ENCODE measurements at places on chromosomes 7 and 10.

DNA sequence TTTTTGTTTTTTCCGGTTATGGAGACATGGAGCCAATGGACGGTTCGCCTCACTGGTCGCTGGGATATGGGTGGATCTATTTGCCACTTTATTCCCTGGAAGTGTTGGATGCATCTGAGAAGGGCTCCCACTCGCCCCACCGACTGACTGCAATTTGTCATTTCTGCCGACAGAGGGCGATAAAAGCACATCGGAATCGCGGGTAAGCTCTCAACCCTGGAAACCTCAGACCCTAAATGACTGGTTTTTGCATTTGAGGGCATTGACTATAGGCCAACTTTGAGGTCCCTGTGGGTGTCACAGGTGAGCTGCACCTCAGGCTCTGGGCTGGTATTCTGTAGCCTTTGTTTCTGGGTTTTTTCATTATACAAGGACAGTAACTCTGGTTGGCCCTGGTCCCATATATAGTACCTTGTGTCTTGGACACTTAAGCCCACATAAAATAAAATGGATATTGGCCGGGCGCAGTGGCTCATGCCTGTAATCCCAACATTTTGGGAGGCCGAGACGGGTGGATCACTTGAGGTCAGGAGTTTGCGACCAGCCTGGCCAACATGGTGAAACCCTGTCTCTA is 11.9 kb upstream of the OPALIN start:
- no peak for DNase-seq

DNA sequence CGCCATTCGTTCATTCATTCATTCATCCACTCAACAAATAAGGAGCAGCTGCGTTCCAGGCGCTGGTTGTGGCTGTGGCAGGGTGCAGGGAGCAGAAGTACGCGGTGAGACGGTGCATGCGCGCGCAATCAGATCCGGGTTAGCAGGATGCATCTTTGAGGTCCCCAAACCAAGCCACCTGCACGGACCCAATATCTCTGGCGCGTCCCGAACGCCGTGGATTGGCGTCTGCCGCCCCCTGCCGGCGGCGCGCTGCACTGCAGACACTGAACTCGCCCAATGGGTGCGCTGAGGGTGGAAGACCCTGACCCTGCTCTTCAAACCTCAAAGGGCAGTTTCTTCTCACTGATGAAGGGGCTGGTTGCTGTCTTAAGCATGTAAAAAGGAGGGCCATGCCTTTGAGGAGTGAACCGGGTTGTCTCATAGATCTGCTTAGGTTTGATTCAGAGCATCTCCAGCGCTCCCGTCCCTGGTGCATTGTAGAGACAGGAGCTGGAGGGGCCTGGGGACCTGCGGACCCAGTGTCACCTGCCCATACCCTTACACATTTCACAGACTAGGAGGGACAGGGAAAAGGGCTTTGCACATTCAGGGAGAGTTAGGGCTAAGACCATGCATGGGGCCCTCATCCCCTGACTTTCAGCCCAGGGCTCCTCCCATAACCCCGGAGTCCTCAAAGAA is 102.5 kb downstream of the RAMP3 start:
- DNase-seq = no peak

DNA sequence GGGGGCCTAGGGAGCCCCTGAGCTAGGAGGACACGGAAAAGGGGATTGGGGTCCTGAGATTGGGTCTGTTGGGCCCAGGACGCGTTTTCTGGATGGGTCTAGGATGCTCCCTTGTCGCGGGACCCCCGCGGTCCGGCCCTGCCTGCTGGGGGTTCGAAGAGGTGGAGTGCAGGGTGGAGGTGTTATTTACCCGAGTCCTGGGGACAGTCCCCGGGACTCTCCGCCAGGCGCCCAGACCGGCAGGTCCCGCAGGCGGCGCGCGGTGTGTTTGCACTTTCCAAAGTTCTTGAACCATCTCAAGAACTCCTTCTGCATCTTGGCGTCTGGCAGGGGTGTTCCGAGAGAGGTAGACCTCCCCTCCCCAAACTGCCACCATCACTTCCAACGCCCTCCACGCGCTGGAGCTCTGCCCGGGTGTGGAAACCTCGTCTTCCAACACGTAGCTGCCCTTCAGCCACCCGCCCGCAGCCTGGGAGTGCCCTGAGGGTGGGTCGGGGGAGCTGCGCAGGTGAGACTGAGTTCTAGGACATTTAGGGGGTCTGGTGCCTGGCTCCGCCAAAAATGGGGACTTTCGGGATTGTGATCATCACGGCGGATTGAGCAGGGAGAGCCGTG is 569 bp downstream of the CAV1 start:
- DNase-seq = no peak

- no peak for DNase-seq
Measured at GRCh38 chr10:77603534-77603927, 34.1 kb downstream of the KCNMA1 start.

DNA sequence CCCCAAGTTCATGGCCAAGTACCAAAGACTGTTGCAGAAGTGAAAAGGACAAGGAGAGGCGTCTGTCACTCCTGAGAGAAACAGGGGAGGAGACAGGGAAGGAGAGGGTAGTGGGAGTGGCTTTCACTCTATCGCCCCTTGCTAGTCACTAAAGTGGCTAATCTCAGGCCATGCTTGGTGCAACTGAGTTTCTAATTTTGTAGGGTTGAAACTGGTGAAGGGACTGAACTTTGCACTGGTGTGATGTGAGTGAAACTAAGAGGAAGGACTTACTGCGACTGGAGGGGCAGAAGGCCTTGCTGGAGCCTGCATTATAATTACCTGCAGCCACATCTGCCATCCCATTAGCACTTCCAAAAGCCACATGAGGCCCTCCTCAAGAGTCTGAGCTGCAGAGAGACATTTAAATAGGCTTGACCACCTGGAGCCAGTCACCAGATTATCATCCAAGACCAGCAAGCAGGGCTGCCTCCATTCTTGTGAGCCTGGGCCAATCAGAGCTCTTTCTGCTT is 107.2 kb upstream of the EEPD1 start:
- no peak for DNase-seq

DNA sequence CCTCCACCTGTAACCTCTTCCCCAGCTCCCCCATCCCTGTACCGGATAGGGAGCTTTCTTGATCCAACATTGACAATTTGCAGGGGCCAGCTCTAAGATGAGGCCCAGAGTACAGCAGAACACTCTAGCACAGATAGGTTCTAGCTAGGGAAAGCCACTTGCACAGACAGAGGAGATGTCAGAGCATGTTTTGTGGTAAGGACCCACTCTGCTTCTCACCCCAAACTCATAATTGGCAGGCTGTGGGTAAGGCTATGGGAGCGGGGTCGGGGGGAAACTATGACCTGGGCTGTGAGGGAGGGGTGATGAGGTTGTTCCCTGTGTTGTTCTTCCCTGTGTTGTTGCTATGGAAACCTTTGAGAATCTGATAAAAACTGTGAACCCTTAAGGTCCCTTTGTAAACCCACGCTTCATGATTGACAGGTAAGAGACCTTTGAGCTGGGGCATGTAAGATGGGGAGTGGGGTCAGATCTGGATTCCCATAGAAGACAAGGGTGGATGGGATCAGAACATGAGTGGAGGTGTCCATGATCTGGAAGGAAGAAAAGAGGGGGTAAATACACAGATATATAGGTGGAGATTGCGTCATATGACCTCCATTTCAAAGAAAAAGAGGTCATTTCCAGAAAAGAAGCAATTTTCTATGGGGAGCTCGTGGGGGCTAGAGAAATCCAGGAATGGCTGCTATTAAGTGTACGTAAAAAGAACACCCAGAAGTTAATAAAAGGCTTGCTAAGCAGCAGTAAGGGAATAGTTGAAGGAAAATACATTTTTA is 4.0 kb downstream of the CALD1 start:
- DNase-seq = no peak

DNA sequence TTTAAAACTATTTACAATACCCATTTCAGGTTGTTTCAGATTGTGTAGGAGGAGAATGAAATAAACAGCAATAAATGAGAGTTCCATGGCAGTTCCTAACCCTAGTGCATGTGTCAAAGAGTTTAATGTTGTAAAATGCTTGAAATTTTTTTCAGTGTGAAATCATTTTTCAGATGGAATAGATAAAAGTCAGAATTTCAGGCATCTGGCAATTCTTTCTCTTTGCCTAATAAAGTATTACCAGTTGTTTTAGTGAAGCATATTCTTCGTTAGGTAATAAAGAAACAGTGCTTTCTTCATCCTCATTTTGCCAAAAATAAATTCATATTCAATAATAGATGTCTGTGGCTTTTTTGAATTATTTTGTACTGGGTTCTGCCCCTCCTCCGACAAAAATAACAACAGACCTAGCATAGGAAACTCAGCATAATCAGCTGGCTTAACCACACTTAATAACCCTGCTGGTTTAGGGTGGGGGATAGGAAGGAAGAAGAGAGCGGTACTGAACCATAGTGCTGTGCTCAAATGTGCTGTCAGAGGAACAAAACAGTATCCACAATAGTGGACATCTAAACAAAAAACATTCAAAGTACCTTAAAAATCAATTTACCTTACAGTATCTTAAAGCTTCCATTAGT is 39.1 kb downstream of the MINDY3 start:
- no peak for DNase-seq

DNA sequence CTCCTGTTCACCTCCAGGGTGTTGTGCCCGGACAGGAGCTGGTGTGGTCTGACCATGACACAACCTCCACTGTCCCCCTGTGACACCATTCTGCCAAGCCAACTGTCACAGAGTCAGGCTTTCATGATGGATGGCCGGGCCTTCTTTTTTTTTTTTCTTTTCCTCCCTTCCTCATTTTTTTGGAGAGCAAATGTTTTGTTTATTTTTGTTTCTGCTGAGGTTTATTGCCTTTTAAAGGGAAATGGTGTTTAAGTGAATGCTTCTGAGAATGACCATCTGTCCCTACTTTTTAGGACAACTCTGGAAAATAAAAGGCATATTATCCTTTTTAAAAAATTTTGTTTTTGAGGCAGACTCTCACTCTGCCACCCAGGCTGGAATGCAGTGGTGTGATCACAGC is 115.1 kb upstream of the NPS start:
- DNase-seq = no peak

DNA sequence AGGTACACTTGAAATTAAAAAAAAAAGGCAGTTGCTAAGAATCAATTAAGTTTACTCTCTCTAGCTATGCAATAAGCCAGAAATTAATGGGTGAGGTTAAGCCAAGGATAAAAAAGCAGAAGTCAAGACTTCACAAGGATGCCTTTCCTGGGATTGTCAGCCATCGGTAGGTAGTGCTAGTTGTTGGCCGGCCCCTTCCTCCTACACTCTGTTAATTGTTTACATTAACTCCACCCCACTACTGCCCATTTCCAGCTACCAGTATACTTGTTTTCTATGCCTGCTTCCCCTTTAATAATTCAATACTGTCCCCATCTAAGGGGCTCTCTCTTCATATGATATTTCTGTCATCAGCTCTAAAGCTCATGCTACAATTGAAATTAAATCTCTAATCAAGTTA is 461.0 kb downstream of the IPMK start:
- DNase-seq = no peak

- DNase-seq = no peak
Measured at GRCh38 chr7:107527196-107527595, 36.5 kb downstream of the COG5 start.

DNA sequence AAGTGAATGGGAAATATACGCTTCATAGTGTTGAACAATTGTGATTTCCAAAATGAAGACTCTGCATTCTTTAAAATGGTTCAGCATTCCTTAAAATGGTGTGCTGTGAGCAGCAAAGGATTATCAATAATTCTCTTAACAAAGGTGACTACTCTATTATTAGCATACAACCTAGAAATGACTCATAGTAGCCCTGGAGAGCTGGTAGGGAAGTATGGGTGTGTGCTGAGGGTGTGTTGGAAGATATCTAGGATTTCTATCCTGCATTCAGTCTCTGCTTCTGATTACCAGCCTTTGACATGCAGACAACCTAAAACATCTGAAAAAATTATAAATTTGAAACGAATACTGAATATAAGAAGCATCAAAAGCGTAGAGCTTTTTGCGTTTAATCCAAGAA is 72.5 kb downstream of the SEMA3D start:
- no peak for DNase-seq

GRCh38 chr10:22693371-22693784 is 21.0 kb downstream of the PIP4K2A start:
- no peak for DNase-seq

DNA sequence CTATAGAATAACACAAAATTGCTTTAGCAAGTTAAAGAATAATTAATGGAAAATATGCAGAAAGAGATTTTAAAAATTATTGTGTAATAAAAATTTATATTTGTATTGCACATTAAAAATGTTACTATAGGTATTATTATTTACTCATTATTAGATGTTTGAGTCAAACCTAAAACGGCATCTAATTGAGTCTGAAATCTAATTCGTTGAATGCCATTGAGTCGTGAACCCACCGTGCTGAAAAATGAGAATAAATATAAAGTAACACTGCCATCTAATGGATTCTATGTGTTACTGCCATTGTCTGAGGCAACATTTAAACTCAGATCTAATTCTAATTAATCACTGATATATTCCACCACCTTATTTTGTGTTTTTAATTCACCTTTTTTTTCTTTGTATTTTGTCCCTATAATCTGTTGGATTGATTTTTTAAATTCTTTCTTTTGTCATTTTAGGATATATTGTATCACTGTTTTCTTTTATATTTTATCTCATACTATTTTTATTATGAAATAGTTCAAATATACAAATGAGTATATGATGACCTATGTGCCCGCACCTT is 62.2 kb downstream of the SAMD9 start:
- DNase-seq = peak; percentile 25

GRCh38 chr10:27638071-27638750 is 107.4 kb downstream of the MKX start:
- no peak for DNase-seq

DNA sequence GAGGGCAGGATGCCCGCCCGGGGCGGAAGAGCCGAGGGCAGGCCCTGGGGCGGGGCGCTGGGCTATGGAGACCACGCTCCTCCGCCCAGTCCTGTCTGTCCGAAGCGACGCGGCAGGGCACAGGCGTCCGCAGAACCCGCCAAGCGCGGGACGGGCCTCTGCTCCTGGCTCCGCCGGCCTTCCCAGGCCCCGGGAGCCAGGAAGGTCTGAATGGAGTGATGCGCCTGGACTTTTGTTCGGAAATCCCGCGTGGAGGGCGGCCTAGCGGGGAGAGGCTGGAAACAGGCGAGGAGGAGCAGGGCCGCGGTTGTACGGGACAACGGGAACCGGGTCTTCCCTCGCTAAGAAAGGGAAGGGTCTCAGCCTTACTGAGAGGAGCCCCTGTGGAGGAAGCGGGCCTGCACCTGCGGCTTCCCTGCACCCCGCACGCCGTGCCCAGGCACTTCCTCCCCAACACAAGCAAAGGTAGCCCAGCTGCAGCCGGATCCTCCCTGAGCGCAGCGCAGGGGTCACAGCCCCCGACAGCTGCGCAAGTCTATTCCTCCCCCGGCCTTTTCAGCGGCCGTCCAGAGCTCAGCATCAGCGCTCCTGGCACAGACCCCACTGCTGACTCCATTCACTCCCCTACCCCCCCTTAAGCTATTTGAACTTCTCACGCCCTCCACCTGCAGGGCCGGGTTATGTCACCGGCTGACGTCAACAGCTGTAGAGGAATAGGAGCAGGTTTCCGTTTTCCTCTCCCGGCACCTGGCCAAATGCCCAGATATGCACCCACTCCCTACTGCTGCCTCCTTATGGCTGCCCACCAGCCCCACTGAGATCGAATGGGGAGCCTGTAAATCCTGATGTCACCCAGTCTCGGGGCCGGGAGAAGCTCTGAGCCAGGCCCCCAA is 143.2 kb upstream of the RET start:
- no peak for DNase-seq

GRCh38 chr7:92916770-92917224 is 80.4 kb upstream of the CDK6 start:
- no peak for DNase-seq
